ENCODE measurements at places on chromosomes 5 and 9. TPM values are rescaled to one million over a fixed set of nuclear protein-coding genes. Genes with fewer than 3 reads are reported as not detected.

NUTM2G gene
- total RNA-seq: not detected

GRCh38 chr9:108413809-108414208 lies 442.0 kb downstream of the ACTL7B start:
- H3K4me1 ChIP-seq: peaks cover 15% of the 10 kb centered on the region
- no peak for DNase-seq
- no peak overlapping the region for H3K27ac ChIP-seq
- H3K27me3 ChIP-seq: peaks cover 2% of the 10 kb centered on the region
- H3K36me3 ChIP-seq: no peaks in the 10 kb centered on the region
- H3K4me3 ChIP-seq: no peak overlapping the region

OLFML2A gene
- 18.2 TPM for total RNA-seq

GRCh38 chr5:65262649-65263059 lies 219.1 kb downstream of the ADAMTS6 start:
- H3K27me3 ChIP-seq: no peaks in the 10 kb centered on the region
- peaks cover 18% of the 10 kb centered on the region for H3K4me1 ChIP-seq
- no peak overlapping the region for H3K27ac ChIP-seq
- DNase-seq: no peak
- peaks cover 20% of the 10 kb centered on the region for H3K36me3 ChIP-seq
- no peak overlapping the region for H3K4me3 ChIP-seq

DNA sequence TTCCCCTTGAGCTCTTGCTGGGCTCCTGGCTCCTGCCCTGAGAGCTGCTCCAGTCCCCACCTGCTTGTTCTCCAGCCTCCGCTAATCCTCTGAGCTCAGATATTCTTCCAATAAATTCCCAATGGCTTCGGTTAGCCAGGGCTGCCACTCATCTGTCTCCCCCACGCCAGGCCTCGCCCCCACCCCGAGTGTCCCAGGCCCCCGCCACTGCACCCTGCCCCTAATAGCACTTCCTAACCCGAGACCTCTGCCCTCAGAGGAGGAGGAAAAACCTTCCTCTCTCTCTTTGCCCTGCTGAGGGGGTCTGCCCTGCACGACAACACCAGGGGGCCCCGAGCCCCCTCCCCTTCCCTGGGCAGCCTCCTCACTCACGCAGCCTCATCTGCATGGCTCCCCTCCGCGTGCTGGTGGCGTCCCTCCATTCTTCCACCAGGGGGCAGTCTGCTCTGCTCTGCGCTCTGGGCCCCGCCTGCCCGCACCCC lies 5.4 kb upstream of the LCN15 start:
- no peak overlapping the region for H3K4me3 ChIP-seq
- DNase-seq: peak; percentile 72
- no peak overlapping the region for H3K27ac ChIP-seq

EIF4EBP3 gene
- 16.4 TPM for total RNA-seq

GRCh38 chr5:97010606-97011005 lies 74.7 kb downstream of the LNPEP start:
- H3K27ac ChIP-seq: no peak overlapping the region
- peaks cover 7% of the 10 kb centered on the region for H3K4me1 ChIP-seq
- H3K36me3 ChIP-seq: no peaks in the 10 kb centered on the region
- no peak for DNase-seq

DNA sequence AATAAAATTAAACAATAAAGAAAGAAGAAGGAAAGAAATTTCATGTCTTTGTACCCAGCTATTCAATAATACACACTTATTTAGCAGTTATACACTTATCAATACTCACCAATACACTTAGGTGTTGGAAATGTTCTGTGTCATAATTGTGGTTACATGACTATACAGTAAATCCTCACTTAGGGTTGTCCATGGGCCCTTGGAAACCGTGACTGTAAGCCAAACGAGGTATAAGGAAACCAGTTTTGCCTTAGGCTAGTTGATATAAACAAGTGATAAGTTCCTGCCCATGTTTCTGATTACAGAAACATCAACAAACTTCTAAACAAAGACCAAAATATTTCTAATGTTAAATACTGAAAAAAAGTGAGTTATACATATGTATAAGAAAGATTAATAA lies 10.0 kb upstream of the SLCO4C1 start:
- no peak overlapping the region for H3K27ac ChIP-seq
- H3K4me3 ChIP-seq: no peak overlapping the region
- no peak for DNase-seq
- H3K36me3 ChIP-seq: no peaks in the 10 kb centered on the region
- H3K27me3 ChIP-seq: no peaks in the 10 kb centered on the region
- H3K4me1 ChIP-seq: peaks cover 2% of the 10 kb centered on the region

RASEF gene
- 0.28 TPM for total RNA-seq

DNA sequence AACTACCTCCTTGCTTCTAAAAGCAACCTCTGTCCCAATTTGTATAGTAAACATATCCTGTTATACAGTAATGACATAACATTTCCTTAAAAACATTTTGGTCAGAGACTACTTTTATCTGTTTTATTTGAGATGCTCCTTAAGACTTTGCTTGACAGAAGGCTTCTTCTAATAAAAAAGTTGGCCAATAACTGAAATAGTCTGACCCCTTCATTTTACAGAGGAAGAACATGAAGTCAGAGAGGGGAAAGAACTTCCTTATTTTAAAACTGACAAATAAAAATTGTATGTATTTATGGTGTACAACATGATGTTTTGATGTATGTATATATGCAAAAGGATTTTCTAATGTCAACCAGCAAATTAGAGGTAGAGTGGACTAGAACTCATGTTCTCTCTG lies 35.8 kb upstream of the SPARC start:
- no peaks in the 10 kb centered on the region for H3K4me1 ChIP-seq
- no peaks in the 10 kb centered on the region for H3K27me3 ChIP-seq
- H3K27ac ChIP-seq: no peak overlapping the region
- no peaks in the 10 kb centered on the region for H3K36me3 ChIP-seq
- H3K4me3 ChIP-seq: no peak overlapping the region
- no peak for DNase-seq

RAD1 gene
- 15.2 TPM for total RNA-seq

- no peaks in the 10 kb centered on the region for H3K27me3 ChIP-seq
- peaks cover 3% of the 10 kb centered on the region for H3K36me3 ChIP-seq
- H3K4me1 ChIP-seq: peaks cover 4% of the 10 kb centered on the region
- no peak for DNase-seq
Observed at GRCh38 chr5:172981931-172982330, 1.6 kb upstream of the ATP6V0E1 start.

SAXO1 gene
- total RNA-seq: not detected

CFAP77 gene
- 3.7 TPM for total RNA-seq

DNA sequence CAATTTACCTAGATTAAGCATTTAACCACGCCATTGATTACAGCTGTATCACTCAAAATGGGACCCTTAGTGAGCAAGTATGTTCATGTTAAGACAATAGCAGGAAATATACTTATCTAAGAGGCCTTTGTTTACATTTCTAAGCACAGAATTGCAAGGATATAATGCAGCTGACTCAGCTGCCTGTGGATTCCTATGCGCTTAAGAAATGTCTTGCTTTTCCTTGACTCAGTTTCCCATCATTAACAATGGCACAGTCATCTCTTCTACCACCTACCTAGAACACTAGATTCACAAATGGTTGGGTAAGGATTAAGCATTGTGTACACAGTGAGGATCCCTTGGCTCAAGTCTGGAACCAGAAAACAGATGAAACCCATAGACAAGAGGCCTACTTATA lies 163.8 kb downstream of the TSSK1B start:
- no peaks in the 10 kb centered on the region for H3K36me3 ChIP-seq
- H3K4me1 ChIP-seq: peaks cover 75% of the 10 kb centered on the region
- H3K27ac ChIP-seq: peak overlapping the region; percentile 95
- no peak for DNase-seq

ASS1 gene
- total RNA-seq: 3.1 TPM

RANBP17 gene
- 22.7 TPM for total RNA-seq

FOXD4L5 gene
- 0.10 TPM for total RNA-seq

- H3K36me3 ChIP-seq: peaks cover 48% of the 10 kb centered on the region
- DNase-seq: no peak
- H3K4me3 ChIP-seq: no peak overlapping the region
Observed at GRCh38 chr5:14504332-14504727, 77.3 kb upstream of the OTULINL start.

DNA sequence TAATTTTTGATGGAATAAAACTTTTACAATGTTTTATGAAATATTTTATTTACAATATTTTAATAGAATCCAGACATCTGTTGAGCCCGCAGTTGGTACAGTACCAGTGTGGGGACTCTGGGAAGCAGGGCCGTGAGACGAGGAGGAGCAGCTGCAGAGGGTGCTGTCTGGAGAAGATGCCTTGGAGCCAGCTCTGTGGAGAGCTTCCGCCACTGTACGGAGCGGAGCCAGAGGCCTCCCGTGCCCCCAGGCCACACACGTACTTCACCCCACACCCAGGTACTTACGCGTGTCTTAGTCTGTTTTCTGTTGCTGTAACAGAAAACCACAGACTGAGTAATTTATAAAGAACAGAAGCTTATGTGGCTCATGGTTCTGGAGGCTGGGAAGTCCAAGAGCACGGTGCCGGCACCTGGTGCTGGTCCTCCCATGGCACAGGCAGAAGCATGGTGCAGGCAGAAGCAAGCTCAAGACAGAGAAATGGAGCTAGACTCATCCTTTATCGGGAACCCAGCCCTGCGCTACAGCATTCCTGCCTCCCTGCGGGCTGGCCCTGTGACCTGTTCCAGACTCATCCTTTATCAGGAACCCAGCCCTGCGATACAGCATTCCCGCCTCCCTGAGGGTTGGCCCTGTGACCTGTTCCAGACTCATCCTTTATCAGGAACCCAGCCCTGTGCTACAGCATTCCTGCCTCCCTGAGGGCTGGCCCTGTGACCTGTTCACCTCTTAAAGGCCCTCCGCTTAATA lies 23.3 kb downstream of the CEP72 start:
- peak overlapping the region; percentile 58 for H3K4me3 ChIP-seq
- peaks cover 2% of the 10 kb centered on the region for H3K27me3 ChIP-seq
- H3K4me1 ChIP-seq: no peaks in the 10 kb centered on the region

REEP2 gene
- total RNA-seq: 72.8 TPM

DNA sequence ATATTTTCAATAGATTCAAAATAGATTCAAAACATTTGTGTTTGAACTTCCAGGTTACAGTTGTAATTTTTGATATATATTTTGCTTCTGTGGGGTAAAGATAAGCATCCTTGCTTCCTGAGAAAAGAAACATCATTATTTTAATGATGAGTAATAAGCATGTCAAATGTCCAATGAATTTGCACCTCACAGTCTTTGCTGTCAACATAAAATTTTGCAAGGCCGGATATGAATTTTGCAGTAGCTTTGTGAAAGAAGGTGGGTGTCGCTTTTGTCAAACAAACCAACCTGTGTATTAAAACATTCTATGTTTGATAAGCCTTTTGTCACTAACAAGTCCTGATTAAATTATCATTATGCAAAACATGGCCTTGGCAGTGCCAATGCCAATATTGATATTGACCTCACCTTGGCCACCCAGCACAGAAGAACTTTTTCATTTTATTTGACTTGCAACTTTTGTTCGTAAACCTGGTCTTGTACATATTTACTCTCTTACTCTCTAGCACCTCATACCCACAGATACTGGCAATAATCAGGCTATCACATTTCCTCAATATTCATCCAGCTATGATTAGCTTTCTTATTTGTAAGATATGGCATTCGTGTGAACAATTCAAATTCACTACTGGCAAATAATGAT lies 645.0 kb upstream of the KLF4 start:
- no peaks in the 10 kb centered on the region for H3K36me3 ChIP-seq
- H3K27ac ChIP-seq: no peak overlapping the region
- H3K27me3 ChIP-seq: peaks cover 6% of the 10 kb centered on the region
- DNase-seq: no peak
- H3K4me1 ChIP-seq: no peaks in the 10 kb centered on the region

GRCh38 chr9:114616684-114617520 lies 5.8 kb downstream of the TMEM268 start:
- no peaks in the 10 kb centered on the region for H3K27me3 ChIP-seq
- H3K4me1 ChIP-seq: peaks cover 10% of the 10 kb centered on the region
- no peaks in the 10 kb centered on the region for H3K36me3 ChIP-seq
- DNase-seq: no peak

CD274 gene
- total RNA-seq: 0.56 TPM

- H3K36me3 ChIP-seq: no peaks in the 10 kb centered on the region
- peaks cover 2% of the 10 kb centered on the region for H3K4me1 ChIP-seq
- DNase-seq: no peak
- H3K4me3 ChIP-seq: no peak overlapping the region
Observed at GRCh38 chr9:28927691-28928090, 1354.4 kb upstream of the C9orf72 start.

- peaks cover 13% of the 10 kb centered on the region for H3K4me1 ChIP-seq
- no peak overlapping the region for H3K27ac ChIP-seq
- H3K4me3 ChIP-seq: no peak overlapping the region
- DNase-seq: no peak
- H3K27me3 ChIP-seq: no peaks in the 10 kb centered on the region
Observed at GRCh38 chr9:112009656-112010055, 113.0 kb downstream of the UGCG start.

GRCh38 chr5:67283275-67283987 lies 86.8 kb upstream of the CD180 start:
- no peak overlapping the region for H3K27ac ChIP-seq
- peaks cover 2% of the 10 kb centered on the region for H3K27me3 ChIP-seq
- DNase-seq: no peak
- H3K36me3 ChIP-seq: peaks cover 4% of the 10 kb centered on the region
- no peak overlapping the region for H3K4me3 ChIP-seq

- no peak overlapping the region for H3K27ac ChIP-seq
- H3K27me3 ChIP-seq: no peaks in the 10 kb centered on the region
- H3K4me1 ChIP-seq: peaks cover 3% of the 10 kb centered on the region
- DNase-seq: no peak
- no peak overlapping the region for H3K4me3 ChIP-seq
- no peaks in the 10 kb centered on the region for H3K36me3 ChIP-seq
Observed at GRCh38 chr5:112930082-112930344, 8.0 kb upstream of the REEP5 start.

DNA sequence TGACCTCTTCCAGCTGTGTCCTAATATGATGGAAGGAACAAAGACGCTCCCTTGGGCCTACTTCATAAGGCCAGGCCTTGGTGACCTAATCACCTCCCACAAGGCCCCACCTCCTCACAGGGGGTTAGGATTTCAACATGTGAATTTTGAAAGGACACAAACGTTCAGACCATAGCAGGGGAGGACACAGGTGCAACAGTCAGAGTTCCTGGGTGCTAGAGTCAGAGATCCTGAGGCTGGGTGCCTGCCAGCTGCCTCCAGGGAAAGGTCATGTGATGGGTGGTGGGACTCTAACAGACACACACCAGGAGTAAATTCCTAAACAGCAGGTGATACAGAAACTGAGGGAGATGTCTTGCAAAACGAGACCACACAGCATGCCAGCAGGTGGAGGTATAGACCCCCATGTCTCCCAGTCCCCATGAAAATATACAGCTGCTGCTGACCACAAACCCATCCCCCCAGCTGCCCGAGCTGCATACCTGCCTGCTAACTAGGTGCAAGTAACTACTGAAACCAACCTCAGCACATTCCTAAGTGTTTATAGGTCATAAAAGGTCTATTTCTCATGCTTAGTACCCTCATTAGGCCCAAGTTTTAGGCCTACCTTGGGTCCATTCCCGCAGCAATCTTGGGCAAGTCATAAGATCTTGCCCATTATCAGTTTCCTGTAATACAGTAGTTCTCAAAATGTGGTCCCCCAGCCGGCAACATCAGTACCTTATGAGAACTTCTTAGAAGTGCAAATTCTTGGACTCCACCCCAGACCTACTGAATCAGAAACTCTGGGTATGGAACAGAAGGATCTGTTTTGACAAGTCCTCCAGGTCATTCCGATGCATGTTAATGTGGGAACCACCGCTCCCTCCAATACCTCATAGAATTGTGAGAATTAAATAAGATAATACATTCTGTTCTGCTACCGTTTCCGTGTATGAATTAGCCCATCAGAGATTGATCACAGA lies 245.3 kb downstream of the ENC1 start:
- H3K27ac ChIP-seq: no peak overlapping the region
- DNase-seq: peak; percentile 25
- H3K27me3 ChIP-seq: peaks cover 4% of the 10 kb centered on the region
- no peaks in the 10 kb centered on the region for H3K36me3 ChIP-seq
- H3K4me3 ChIP-seq: no peak overlapping the region

All from endothelial cell (in vitro differentiated cells).